ENCODE measurements at places on chromosomes 16 and 17.

GRCh38 chr16:71954699-71955195, 45.5 kb downstream of the PKD1L3 start:
- DNase-seq: no peak

DNA sequence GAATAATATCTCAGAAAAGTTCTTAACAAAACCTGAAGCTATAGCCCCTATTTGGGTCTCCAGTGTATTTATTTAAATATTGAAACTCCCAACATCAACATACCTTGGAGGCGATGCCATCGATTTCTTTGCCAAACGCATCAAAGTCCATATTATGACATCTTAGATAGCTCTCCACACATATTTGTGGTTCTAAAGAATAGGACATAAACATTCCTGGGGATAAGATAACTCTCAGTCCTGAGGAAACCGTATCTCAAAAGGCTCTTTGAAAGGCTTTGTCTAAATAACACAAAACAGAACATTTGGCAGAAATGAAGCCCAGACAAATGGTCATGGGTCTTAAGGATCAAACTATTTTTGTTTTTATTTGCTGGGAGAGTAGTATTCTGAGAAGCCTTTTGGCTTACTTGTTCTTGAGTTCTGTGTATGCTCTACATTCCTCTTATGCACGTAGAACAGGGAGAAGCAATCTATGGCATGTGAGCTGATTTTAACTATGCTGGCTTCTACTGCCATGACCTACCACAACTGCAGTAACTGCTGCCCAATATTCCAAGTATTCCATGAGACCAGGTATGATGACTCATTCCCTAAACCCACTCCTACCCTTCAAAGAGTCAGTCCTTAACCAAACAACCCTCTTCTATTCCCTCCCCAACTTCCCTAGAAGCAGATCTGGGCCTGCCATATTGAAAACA, 279.0 kb upstream of the ZFHX3 start:
- no peak for DNase-seq

GRCh38 chr17:5948811-5949210, 121.4 kb upstream of the WSCD1 start:
- DNase-seq: no peak

GRCh38 chr17:27244491-27245223, 49.3 kb upstream of the WSB1 start:
- DNase-seq: peak; percentile 85

GRCh38 chr16:52203096-52203495, 343.8 kb downstream of the TOX3 start:
- DNase-seq: no peak

GRCh38 chr17:34305606-34306005, 13.6 kb upstream of the CCL8 start:
- DNase-seq: no peak

DNA sequence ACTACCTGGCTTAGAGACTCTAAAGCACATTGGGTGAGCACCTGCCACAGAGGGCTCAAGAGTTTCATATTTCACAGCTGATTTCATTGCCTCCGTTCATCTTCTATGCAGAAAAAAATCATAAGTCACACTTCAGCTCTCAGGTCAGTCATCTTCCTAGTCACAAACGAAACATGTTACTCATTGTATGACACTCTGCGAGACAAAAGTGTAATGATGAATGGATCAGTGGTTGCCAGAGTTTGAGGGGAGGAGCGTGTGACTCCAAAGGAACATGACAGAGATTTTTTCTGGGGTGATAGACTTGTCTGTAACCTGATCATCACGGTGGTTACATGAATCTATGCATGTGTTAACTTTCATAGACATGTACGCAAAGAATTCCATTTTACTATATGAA, 195.2 kb upstream of the CNTNAP4 start:
- no peak for DNase-seq

GRCh38 chr17:60170835-60171752, 21.3 kb downstream of the CA4 start:
- no peak for DNase-seq

GRCh38 chr16:49399594-49400364, 26.2 kb downstream of the C16orf78 start:
- no peak for DNase-seq

DNA sequence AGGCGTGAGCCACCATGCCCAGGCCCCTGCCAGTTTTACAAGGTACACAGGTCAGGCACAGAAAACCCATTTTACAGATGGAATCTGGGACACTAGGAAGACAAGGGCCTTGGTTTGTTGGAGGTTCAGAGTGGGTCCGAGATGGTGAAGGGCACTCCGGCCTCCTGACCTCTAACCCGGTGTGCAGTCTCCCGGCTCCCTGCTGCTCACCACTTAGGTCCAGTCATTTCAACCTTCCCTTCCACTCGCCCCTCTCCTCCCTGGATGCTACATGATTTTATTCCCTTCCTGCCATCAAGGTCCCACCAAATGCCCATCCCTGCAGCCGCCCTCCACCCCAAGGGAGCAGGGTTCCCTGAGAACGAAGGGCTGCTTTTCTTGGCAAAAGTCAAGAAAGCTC, 8.7 kb downstream of the ITGAX start:
- DNase-seq: no peak

DNA sequence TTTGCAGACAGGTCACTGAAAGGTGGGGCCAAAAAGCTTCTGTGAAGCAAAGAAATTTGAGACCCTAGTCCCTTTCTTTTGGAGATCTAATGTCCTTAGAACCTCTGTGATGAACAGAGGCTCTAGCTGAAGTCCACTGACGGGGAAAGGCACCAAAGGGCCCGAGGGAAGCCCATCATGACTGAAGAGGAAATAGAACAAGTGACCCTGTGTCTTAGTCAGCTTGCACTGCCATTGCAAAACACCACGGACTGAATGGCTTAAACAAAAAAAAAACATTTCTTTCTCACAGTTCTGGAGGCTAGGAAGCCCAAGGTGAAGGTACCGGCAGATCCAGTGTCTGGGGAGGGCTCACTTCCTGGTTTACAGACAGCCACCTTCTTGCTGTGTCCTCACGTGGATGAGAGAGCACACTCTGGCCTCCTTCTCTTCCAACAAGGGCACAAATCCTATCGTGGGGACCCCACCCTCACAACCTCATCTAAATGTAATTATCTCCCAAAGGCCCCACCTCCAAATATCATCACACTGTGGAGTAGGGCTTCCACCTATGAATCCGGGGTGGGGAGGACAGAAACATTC, 24.3 kb upstream of the ASGR2 start:
- DNase-seq: no peak

- peak; percentile 4 for DNase-seq
These were observed 104.9 kb downstream of the CEP112 start for GRCh38 chr17:66087073-66087472.

DNA sequence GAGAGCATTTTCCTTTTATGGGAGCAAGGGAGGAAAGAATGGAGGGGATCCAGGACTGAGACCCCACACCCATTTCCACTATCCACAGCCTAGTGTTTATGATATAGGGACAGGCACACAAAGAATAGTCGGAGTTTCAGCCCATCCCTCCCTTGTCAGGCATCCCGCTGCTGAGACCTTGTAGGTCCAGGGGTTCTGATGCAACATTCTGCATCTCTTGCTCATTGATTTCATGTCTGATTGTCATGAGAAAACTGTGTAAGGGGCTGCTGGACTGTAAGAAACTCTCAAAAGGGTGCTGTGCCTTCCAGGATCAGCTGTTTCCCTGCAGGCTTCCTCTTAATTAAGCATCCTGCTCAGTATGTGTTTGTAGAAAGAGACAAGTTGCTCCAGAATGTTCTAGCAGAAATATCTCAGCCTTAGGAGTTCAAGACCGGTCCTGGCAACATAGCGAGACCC, 5.3 kb upstream of the POLR3E start:
- no peak for DNase-seq

- DNase-seq: no peak
These were observed 46.5 kb downstream of the ATP2C2 start for GRCh38 chr16:84414789-84415326.

- no peak for DNase-seq
These were observed 70.2 kb downstream of the SMURF2 start for GRCh38 chr17:64591944-64592343.

- no peak for DNase-seq
These were observed 61.4 kb downstream of the CREBBP start for GRCh38 chr16:3819175-3819527.

DNA sequence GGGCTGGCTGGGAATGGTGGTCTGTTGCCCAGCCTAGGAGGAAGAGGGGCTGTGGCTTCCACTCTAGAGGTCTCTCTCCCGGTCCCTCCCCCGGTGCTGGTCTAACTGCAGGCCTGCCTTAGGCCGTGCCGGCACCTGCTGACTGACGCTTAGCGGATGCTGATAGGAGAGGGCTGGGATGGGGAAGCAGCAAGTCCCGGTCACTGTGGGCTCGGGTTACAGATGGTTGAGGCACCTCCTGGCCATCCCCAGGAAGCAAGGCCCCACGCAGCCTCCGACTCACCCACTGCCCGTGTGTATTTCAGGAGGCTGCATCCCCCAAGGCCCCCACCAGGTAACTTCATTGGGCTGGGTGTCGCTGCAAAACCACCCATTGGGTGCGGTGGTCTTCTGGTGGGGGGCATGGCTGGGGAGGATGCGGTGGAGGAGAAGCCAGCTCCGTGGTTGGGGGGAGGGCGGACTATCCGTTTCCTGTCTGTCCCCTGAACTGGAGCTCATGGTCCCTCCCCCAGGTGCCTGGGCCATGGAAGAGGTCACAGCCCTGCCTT, 278.9 kb downstream of the SEC14L1 start:
- DNase-seq: no peak

- DNase-seq: no peak
These were observed 82.6 kb downstream of the CDK5R1 start for GRCh38 chr17:32569171-32570080.

DNA sequence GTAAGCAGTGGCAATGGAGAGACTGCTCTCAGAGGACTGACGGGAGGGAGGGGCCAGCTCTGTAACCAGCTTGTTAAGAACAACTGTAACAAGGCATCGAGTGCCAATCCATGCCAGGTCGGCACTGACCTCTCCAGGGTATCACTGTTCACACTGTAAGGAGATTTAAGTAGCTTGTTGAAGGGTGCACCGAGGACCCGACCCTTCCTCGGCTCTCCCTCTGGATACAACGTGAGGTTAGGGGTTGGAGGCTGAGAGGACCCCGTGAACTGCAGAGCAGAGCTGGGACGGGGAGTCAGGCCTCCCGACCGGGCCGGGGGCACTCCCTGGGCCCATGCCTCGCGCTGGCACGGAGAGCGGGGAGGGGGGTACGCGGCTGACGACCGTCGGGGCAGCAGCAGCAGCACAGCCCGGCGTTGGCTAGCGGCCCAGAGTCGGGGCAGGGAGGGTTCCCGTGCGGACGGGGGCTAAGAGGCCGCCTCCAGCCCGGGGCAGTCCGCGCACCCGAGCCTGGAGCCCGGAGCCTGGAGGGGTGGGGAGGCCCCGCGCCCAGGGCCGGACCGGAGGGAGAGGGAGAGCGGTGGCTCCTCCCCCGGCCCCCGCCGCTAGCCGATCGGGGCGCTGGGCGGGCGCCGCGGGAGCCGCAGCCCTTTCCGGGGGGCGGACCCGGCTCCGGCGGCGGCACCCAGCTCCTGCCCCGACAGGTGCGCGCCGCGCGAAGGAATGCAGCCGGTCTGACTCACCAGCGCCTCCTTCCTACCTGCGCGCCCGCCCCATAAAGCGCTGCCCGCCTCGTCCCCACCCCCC, at the start of gene ITGB4:
Gene ITGB4, plus strand, starts transcription at position 804 of the 807 bp plus-strand sequence. CDS start 3,245 bp downstream, outside the sequence.
- DNase-seq: no peak

- DNase-seq: no peak
These were observed 3.5 kb upstream of the PKMYT1 start for GRCh38 chr16:2983706-2984136.

DNA sequence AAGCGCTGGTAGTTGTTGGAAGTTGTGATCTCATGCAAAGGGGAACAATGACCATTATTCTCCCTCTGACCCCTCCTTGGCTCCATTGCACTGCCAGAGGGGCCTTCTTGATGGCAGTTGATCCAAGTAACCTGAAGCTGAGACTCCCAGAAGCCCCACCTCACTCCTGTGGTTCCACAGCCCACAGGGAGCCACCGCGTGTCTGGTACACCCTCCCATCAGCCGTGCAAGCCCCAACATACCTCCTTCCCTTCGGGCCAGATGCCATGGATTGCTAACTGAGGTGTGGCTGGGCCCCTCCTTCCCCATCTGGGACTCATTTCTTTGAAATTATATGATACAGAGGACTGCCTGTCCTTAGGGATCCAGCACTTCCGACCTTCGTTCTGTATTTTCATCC, 17.8 kb downstream of the SAP30BP start:
- no peak for DNase-seq

GRCh38 chr17:40322358-40323315, 13.7 kb downstream of the RARA start:
- no peak for DNase-seq

DNA sequence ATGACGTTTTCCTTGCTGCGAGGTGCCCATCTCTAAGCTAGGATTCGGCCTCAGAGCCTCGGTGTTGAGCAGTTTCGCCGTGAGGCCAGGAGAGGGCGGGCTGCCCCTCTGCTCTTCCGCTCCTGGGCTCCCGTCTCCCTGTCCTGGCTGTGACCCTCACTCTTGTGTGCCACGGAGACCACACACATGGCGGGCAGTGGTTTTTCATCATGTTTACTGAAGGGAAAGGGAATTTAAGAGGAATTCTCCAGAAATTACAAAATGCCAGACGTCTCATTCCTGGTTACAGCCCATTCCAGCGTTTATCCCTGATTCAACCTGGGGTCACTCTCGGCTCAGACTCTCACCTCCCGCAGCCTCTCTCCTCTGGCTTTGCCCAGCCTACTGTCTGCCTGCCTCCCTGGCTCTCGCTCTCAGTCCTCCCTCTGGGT, 96.8 kb upstream of the ELAC2 start:
- DNase-seq: peak; percentile 24
